Panc1 (cell line): ENCODE measurements at places on chromosomes 6 and 20. TPM values are rescaled to one million over a fixed set of nuclear protein-coding genes. Genes with fewer than 3 reads are reported as not detected.

OR2J1 gene
- total RNA-seq: not detected

TGM3 gene
- not detected for total RNA-seq

OGFR gene
- 47.3 TPM for total RNA-seq

HMGN4 gene
- total RNA-seq: 60.5 TPM

TPX2 gene
- 248 TPM for total RNA-seq
